ENCODE measurements at places on chromosomes 6 and 20.
A peak's percentile ranks its signal among the peaks of the same experiment; 100 is the strongest.

- no peak for DNase-seq
These were observed 901.7 kb upstream of the CITED2 start for GRCh38 chr6:140276133-140276532.

DNA sequence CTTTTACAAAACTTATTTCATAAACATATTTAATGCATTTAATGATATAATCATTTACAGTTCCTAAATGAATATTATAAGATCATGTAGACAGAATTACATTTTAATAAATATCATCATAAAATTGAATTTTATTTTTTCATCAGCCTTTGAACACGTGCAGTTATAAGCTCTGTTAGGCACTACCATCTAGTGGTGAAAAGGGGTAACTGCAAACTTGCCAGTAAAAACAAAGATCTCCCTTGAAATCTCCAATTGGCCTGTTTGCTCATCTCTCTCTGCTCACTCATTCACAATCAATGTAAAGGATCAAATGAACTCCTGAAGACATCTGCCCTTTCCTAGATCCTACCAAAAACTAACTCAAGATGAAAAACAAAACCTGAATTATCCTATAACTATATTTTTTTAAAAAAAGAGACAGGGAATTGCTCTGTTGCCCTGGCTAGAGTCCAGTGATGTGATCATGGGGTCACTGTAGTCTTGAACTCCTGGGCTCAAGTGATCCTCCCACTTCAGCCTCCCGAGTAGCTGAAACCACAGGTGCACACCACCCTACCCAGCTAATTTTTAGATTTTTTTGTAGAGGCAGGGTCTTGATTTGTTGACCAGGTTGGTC, 31.7 kb downstream of the SAMHD1 start:
- peak; percentile 73 for DNase-seq

- DNase-seq: no peak
These were observed 105.1 kb downstream of the CDH4 start for GRCh38 chr20:61357119-61357518.

- no peak for DNase-seq
These were observed 434.5 kb upstream of the MANEA start for GRCh38 chr6:95142661-95143335.

GRCh38 chr6:12598919-12599318, 117.6 kb upstream of the PHACTR1 start:
- DNase-seq: no peak

DNA sequence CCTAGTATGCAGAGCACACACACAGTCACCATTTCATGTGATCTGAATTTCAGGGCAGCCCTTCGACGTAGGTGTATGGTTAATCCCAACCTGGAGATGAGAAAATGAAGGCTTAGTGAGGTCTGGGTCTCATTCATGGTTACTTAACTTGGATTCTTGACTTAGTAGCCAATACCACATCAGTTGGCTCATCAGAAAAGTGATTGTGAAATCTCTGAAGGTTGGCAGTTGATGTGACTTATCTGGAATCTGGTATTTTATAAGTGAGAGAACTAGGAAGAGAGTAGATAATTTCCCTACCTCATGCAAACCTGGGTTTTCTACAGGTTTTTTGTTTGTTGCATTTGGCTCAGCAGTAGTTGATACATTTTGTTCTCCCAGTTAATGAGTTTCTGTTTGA, 123.7 kb downstream of the CCDC170 start:
- no peak for DNase-seq

GRCh38 chr6:74656453-74656852, 549.4 kb downstream of the COL12A1 start:
- no peak for DNase-seq

GRCh38 chr6:17842934-17843821, 136.5 kb upstream of the NUP153 start:
- DNase-seq: no peak

DNA sequence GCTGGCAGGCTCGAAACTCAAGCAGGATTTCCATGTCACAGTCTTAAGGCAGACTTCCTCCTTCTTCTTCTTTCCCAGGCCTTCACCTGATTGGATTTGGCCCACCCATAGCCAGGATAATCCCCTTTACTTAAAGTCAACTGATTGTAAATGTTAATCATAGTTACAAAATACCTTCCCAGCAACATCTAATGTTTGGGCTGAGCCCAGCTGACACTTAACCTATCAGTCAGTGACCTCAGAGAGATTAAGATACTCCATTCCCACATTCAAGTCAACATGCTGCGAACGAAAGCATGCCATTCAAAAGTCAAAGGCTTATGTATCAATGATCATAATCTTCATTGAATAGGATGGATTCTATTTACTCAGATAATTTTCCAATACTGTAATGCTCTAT, 16.0 kb downstream of the MAP7 start:
- DNase-seq: no peak

DNA sequence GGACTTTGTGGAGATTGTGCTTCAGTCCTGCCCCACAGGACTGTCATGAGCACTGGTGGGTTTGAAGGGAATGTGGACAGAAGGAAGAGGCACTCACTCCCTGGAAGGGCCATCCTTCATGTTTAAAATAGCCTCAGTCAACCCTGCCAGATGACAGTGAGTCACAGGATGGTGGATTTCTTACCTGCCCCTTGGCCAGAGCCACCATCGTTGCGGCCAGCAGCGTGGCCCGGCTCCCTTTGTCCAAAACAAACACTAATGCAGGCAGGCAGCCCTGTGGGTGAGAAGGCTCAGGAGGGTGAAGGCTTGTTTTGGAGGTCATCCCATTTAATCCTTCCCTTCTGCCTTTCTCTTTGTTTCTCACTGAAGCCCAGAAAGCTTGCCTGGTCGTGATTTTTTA, 422.7 kb downstream of the CD83 start:
- DNase-seq: no peak

GRCh38 chr6:152984513-152984872, 1.7 kb upstream of the FBXO5 start:
- DNase-seq: no peak

All from inflammatory macrophage (primary cell).